ENCODE measurements at places on chromosomes 4 and X. TPM values are rescaled to one million over a fixed set of nuclear protein-coding genes. Genes with fewer than 3 reads are reported as not detected.
A peak's percentile ranks its signal among the peaks of the same experiment; 100 is the strongest.

- DNase-seq = peak; percentile 94
Measured at GRCh38 chrX:109270580-109271484, 211.1 kb downstream of the GUCY2F start.

- DNase-seq = no peak
Measured at GRCh38 chr4:137226900-137227299, 305.4 kb downstream of the PCDH18 start.

GRCh38 chr4:88672987-88673386 is 24.6 kb downstream of the NAP1L5 start:
- DNase-seq = no peak

- DNase-seq = no peak
Measured at GRCh38 chr4:144861471-144861870, 215.5 kb downstream of the HHIP start.

DNA sequence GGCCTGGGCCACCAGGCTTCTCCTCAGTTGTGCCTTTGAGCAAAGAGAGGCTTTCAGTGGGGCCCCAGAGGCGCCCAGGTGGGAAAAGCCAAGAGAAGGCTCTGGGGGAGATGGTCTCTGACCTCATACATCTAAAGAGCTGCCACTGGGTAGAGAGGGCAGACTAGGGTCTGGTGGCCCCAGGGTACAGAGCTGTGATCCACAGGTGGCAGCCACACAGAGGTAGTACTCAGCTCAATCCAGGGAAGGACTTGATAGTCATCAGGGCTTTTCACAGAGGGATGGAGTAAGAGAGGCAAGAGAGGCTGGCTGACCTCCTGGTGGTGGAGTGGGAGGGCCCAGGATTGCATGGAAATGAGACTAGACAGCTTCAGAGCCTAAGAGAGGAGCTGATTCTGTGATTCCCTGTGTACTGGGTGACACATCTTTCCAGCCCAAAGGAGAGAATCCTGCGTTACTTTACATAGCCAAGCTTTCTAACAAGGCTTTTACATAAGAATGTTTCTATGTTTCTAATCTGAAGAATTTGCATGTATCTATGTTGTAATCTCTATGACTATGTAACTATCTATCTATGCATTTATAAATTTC is 53.2 kb upstream of the PJA1 start:
- no peak for DNase-seq

The CTPS2 gene
- polyA plus RNA-seq = 6.7 TPM

The GYG2 gene
- not detected for polyA plus RNA-seq

Measured in foreskin keratinocyte (primary cell).